ENCODE measurements at places on chromosomes 3 and 15.

GRCh38 chr3:136883967-136884720 lies 22.1 kb downstream of the NCK1 start:
- no peak for DNase-seq

DNA sequence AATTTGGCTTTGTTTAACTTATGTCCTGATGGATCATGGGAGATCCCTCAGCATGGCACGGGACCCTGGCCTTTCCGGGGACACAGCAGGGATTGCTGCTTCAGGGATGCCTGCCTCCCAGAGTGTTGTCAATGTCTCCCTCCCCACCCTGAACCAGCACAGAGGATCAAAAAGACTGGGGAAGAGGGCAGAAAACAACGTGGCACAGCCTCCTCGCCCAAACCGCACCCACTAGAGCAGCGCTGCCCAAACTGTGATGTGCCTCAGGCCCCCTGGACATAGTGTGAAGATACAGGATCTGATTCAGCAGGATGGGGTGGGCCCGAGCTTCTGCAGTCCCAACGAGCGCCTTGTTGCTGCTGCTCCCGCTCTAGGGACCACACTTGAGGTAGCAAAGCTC lies 34.5 kb downstream of the SLC6A20 start:
- no peak for DNase-seq

GRCh38 chr3:194572143-194572789 lies 61.0 kb downstream of the TMEM44 start:
- no peak for DNase-seq

DNA sequence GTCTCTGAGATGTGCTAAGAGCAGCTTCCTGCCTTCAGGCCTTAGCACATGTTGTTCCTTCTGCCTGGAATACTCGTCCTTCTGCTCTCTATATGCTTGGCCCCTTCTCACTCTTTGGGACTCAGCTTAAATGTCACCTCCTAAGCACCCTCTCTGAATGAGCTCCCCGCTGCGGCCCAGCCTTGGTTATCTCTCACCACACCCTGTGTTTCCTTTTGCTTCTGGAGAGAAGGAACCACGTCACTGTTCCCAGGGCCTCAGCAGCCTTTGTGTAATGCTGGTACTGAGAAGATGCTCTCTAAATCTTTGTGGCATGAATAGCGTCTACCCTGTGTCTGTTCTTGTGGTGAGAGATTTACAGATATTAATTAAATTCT lies 2.2 kb downstream of the FAH start:
- no peak for DNase-seq

- no peak for DNase-seq
Measured at GRCh38 chr3:59247402-59247841, 197.6 kb upstream of the CFAP20DC start.

- no peak for DNase-seq
Measured at GRCh38 chr3:94896994-94897393, 834.1 kb downstream of the NSUN3 start.

DNA sequence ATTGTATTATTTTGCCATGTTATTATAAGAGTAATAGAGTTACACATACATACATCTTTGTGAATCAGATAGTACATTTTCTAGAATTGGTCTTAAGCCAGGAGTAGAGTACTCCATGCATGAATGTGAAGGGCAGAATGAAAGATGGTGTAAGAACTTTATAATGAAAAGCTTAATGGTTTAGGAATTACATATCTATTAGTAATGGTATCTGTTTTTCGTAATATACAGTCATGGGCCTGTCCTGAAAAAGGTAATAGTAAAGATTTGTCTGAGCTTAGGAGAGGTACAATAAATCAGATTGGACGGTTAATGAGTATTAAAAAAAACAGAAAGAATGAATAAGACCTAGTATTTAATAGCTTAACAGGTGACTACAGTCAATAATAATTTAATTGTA lies 118.2 kb upstream of the PRTG start:
- no peak for DNase-seq

DNA sequence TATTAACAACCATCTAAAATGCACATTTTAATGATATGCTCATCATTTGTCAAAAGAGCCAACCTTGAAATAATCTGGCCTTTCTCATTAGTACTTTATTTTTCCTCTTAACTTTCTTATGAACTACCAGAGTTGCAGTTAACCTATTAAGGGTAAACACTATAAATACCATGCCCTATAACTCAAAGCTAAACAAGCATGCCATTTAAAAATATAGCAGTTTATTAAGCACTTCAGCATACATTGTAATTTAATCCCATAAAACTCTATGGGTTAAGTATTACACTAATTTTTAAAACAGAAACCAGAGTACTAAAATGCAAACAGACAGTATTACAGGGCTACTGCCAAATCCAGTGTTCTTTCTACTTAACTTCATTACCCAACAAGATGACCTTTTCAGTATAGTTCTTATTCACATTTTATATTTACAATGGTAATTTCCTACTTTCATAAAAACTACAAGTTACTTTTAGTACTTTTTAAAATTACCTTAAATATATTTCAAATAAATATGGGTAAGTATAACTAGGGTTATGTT lies 11.8 kb downstream of the NPTN start:
- no peak for DNase-seq

DNA sequence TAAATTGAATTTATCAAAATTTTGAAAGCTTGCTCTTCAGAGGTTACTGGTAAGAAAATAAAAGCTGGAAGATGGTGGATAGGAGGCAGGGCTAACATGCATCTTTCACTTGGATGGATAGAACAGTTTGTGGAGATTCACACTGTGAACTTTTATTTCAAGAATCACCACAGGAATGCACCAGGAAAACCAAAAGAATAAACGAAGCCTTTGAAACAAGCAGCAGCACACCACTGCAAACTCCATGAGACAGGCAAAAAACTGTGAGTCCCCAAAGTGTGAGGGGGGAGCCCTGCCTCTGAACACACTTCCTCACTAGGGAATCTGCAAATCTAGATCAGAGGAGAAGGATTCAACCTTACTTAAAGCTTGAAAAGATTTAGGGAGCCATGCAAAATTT lies 122.2 kb downstream of the RTP4 start:
- DNase-seq = no peak

DNA sequence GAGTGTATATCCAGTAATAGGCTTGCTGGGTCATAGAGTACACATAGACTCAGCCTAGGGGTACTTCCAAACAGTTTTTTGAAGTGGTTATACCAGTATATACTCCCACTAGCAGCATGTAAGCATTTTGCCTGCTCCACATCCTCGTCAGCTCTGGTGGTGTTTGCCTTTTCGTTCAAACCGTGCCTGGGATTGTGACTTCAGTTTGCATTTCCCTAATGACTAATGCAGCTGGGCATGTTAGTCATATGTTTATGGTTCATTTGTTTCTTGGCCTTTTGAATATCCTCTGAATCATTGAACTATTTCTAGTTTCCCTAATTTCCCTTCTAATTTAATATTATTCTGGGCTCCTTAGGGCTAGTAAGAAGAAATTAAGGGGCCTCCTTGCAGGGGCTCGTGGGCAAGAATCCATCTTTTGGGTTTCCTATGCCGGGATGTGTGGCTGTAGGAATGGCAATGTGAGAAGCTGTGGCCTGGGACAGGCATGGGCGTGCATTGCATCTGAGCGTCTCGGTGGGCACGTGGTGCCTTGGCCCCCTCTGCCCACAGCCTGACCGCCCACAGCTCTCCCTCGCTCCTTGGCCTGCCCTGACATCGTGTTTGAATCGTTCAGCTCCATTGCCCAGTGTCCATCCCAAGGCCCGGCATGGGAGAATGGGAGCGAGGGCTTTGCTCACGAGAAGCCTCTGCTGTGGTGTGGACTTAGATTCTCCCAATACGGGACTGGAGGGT lies 26.4 kb downstream of the FAH start:
- no peak for DNase-seq

DNA sequence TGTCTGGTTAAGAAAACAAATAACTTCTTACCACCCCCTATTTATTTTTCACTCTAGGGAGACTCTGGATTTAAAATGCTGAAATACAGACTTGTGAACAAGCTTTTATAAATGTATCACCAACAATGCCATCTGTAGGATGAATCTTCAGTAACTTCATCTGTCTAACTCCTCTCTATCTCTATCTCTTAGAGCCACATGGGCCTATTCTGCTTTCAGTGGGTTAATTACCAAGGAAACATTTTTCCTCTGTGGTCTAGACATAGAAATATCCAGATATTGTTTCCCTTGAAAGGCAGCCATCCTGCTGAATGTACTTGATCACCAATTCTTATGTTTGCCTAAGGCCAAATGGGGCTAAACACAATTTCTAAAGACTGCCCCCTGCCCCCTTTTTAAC lies 167.6 kb upstream of the COL8A1 start:
- DNase-seq = no peak

GRCh38 chr3:96213393-96213792 lies 601.0 kb upstream of the EPHA6 start:
- no peak for DNase-seq

DNA sequence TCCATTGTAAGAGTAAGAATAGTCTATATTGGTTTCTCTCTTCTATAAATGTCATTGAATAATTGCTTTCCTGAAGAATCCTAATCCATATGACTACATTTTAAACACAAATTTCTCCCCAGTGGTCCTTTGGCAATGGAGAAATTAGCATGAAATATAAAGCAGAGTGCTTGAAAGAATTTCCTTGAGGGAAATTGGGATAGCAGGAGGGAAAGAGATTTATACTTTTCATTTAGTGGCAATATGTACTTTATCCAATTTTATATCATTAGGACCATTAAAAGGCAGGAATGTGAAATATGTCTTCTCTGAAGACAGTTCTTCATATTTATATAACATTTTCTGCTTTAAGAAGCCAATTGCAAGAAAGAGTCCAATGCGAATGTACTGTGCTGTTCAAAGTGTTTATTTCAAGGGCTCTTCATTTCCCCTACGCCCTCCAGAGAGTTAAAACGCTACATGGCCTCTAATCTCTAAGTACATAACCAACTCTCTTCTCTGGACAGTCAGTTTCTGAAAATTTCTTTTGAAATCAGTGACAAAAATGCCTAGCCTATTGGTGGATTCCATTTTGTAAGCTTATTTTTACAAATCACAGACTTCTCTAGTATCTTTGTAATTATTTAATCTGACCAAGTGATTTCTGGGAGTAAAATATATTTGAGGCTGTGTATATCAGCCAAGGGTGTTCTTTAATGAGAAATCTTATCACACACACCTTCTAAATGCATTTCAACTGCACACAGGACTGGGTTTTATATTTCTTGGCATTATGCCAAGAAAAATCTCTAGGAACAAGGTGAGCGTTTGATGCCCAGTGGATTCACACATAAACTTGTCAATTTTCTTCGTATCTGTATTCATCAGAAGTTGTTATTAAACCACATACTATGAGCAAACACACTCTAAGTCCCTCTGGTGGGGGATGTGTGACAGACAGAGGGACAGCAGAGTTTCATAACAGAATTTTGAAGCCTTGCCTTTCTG lies 51.2 kb downstream of the KCNAB1 start:
- DNase-seq = no peak

DNA sequence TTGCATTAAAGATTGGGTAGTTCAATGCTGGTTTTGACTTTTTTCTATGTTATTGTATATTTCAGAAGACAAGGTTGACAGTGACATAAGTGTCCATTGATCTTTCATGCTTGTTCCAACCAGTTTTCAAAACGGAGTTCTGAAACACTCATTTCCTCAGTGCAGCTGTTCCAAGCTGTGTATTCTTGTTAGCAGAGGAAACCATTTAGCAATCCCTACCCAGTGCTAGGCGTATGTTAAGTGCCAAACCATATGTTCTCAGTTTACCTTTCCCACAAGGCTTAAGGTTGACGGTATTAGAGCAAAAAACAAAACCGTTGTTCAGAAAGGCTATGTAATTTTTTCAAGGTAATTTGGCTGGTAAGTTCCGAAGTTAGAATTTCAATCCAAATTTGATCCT lies 9.1 kb downstream of the ATOSA start:
- DNase-seq = no peak

DNA sequence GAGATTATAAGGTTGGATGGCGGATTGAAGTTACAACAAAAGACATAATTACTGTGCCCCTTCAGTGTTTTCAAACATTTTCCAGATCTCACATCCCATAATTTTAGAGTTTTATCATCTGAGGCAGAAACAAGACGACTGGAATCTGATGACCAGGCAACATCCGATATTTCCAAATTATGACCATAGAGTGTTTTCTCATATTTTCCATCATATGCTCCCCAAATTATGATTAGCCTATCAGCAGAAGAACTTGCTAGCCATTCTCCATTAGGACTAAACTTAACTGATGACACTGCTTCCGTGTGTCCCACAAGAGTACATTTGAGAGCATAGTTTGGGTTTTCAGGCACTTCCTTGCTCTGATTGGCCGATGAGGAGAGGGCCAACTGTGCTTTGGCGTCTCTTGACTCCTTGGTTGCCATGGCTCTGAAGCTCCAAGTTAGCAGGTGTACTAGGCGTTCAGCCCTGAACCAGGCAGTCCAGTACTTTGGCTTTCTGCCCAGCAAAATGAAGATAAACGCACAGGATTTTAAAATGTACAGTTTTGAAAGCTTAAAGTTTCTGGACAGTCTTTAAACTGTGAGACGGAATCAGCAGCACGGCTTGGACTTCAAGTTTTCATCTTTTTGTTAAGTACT lies 638 bp downstream of the WDR5B start:
- peak; percentile 69 for DNase-seq

- no peak for DNase-seq
Measured at GRCh38 chr3:117105686-117106085, 396.1 kb downstream of the TUSC7 start.

- no peak for DNase-seq
Measured at GRCh38 chr3:30073622-30074021, 532.8 kb upstream of the TGFBR2 start.

GRCh38 chr3:49722896-49723295 lies 855 bp downstream of the GMPPB start:
- DNase-seq = no peak

Measured in GM10248 (cell line).